ENCODE measurements at places on chromosomes 7 and 10.

DNA sequence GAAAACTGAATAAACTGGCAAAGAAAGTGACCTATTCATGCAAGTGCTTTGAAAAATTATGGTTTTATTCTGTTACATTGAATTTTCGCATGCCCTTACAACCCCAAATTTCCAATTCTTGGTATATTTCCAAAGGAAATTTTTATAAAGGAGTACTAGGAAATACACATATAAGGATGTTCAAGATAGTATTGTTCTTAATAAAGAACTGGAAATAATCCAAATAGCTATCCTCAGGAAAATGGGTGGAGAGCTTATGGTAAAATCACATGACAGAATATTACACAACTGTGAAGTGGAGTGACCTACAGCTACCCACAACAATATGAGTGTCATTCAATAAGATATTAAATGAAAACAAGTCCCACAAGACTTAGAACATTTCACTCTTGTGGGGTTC lies 138.9 kb upstream of the BMPER start:
- DNase-seq, result no peak

GRCh38 chr10:32409741-32410140 lies 36.2 kb upstream of the CCDC7 start:
- DNase-seq, result no peak

GRCh38 chr7:152568972-152569371 lies 107.0 kb downstream of the XRCC2 start:
- DNase-seq, result no peak

- no peak for DNase-seq
Observed at GRCh38 chr7:78769481-78770101, 683.9 kb downstream of the MAGI2 start.

- DNase-seq, result no peak
Observed at GRCh38 chr7:100476101-100476780, 2.8 kb downstream of the TSC22D4 start.

DNA sequence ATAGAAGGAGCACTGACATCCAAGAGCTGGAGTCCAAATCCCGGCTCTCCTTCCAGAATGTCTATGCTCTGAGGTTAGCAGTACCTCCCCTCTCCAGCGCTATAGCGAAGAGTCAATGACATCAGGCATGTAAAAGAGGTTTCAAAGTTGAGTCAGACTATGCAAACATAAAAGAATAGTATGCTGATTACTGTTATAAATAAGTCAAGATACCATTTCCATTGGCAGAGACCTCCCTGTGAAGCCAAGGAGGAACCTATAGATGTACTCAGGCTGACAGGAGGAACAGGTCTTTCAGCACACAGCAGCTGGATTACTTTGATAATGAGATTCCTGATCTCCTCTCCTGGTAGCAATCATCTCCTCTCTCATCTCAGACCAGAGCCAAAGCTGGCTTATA lies 103.9 kb upstream of the EFCAB10 start:
- no peak for DNase-seq

- DNase-seq, result no peak
Observed at GRCh38 chr7:80821771-80822319, 97.0 kb downstream of the SEMA3C start.

DNA sequence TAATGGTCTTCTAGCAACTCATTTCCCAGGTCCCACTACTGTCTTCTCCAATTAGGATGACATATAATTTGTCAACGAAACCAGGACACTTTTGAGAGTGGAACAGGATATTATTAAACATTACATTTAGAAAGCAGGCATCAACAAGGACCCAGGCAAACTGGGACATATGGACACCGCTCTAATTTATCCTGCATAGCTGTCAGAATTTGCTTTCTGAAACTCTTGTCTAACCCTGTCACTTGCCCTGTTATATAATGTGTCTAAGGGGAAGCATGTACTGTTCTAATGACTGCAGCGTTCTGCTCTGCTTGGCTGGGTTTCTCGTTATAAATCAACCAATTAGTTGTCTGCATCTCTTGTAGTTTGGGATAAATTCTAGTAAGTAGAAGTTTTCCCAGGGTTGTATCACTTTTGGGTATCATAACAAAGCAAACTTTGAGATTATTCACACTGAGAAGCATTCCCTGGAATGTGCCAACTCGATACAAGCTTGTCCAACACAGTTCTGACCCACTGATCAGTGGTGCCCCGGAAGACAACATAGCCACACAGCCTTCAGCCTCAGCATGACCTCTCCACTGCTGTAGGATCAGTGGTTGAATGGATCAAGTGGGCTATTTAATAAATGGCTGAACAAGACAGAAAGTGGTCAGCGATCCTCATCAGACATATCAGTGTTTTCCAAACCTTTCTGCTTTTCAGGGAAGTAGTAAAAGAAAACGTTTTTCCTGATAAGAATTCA lies 228.1 kb downstream of the KIF20B start:
- no peak for DNase-seq

DNA sequence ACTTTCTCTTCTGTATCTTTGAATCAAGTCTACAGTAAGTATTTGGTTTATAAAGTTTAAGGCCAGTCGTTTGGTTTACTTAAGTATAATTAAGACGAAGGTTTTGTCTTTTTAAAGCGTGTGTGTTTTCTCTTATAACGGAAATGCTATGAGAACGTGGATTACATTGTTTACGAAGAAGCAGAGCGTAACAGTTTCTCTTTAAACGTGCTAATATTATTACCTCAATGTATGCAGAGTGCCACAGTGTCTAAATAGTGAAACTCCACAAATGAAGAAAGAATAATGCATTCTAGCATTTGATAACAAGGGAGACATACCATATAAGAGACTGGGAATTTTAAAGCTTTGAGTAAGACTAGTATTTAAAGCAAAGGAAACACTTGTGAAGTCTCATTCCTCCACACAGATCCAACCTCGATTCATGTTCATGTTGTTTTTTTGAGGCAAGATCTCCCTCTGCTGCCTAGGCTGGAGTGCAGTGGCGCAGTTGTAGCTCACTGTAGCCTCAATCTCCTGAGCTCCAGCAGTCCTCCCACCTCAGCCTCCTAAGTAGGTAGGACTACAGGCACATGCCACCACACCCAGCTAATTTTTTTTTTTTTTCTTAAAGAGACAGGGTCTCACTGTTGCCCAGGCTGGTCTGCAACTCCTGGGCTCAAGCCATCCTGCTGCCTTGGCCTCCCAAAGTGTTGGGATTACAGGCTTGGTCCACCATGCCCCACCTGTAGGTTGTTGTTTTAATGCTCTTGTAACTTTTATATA lies 75.1 kb downstream of the ANKRD61 start:
- no peak for DNase-seq

DNA sequence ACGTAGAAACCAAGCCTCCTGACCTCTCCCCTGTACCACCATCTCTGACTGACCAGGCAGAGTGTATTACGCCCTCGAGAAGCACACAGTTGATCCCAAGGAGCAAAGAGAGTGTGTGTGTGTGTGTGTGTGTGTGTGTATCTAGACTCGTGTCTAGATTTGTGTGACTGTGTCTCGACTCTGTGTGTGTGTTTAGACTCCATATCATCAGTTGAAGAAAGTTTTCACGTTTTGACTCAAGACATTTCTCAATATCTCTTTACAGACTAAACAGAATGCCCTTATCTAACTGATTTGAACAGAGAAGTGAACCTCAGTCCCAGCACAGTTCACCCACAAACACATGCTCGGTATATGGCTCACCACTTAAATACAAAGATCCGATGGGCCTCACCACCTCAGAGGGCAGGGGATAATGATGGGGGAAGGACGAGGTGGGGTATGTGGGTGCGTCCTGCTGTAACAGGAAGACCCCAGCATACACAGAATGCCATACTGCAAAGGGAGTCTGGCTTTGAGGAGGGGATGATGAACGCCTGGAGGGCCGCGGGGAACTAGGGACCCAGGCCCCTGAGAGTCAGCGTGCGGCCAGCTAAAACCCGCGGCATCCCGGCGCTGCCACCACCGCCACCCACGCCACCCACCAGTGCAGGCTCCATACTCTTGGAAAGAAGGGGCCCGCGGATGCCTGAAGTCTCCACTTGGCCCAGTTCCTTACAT lies 780 bp downstream of the ALDH18A1 start:
- DNase-seq, result peak; percentile 45

GRCh38 chr7:37209195-37209594 lies 239.5 kb downstream of the ELMO1 start:
- DNase-seq, result no peak

- DNase-seq, result no peak
Observed at GRCh38 chr10:71771204-71771603, 2.1 kb downstream of the VSIR start.

GRCh38 chr10:60397792-60398191 lies 8.1 kb upstream of the ANK3 start:
- DNase-seq, result no peak

DNA sequence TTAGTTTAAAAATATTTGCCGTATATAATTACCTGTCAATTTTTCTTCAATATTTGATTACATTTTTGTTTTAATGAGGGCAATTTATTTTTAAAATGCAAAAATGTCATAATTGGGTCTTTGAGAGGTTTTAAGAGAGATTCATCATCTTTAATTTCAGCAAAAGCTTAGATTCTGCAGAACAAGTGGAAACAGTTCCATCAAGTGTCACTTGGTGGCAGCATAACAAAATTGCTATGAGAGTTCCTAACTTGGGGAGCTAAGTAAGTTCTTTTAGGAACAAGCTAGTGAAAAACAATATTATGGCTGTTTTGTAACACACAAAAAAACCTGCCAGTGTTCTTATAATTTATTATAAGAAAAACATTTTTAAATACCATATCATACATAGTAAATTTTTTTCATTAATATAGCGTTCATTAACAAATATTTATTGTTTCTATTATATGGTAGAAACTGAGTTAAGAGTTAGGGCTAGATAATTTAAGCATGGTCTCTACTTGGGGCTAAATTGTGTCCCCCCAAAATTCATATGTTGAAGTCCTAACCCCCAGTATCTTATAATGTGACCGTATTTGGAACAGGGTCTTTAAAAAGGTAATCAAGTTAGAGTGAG lies 155.2 kb downstream of the MAGI2 start:
- no peak for DNase-seq

DNA sequence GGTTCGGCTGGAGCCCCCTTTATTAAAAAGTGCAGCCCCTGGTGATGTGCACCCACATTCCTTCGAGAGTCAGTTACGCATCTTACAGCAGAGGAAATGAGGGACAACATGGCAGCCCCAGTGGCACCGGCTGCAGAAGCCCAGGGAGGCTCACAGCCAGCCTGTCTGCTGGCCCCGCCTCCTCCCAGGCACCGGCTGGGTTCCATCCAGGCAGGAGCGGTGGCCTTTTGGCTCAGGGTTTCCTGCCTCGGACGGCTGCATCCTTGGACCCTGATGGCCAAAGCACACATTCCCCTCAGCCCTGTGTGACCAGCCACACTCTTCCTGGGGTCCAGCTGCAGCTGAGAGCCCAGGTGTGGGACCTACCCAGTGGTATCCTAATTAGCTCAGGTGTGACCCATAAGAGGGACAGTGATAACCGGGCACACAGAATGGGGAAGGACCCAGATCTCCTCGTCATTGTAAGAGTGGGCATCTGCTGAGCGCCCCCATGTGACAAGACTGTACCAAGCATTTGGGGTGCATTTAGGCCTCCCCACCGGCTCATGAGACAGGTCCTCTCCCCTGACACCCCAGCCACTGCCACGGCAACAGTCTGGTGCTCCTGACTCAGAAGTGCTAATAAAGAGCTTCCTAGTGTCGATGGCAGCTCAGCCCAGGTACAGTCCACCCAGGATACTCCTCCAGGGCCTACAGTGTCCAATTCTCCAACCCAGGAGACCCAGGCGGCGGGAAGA lies 63.3 kb upstream of the CHST15 start:
- DNase-seq, result no peak

- DNase-seq, result no peak
Observed at GRCh38 chr10:51251110-51251509, 176.8 kb downstream of the PRKG1 start.

DNA sequence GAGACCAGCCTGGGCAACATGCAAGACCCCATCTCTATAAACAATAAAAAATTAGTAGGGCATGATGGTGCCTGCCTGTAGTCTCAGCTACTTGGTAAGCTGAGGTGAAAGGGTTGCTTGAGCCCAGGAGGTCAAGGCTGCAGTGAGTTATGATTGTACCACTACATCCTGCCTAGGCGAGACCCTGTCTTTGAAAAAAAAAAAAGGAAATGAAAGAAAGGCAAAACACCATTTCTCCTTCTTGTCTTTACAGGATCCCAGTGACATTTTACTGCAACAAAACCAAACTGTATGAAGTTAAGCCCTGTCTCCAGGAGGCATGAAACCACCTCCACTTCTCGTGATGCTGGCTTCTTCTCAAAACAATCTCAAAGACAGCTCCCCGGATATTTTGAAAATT lies 29.9 kb upstream of the PBLD start:
- DNase-seq, result no peak

- DNase-seq, result no peak
Observed at GRCh38 chr10:133166504-133166827, 6.4 kb downstream of the KNDC1 start.

DNA sequence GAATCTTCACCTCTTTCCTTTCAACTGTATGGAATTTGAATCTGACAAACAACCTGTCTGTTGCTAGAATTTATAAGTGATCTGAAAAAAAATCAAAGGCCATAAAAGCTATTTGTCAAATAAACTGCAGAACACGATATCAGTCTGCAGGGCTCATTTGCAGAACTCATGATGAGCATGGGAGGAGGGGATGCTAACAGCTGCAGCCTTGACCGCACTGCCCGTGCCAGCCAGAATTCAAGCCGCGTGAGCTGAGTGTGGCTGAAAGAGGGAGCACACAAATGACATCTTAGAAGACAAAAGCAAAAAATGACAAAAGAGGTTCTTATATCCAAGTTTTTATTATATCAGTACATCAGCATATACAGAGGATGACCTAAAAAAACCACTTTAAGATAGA lies 15.7 kb downstream of the LRRTM3 start:
- DNase-seq, result peak; percentile 51

GRCh38 chr10:13922586-13922985 lies 335.8 kb downstream of the PRPF18 start:
- no peak for DNase-seq

GRCh38 chr10:53276797-53277196 lies 504.2 kb upstream of the MBL2 start:
- no peak for DNase-seq

DNA sequence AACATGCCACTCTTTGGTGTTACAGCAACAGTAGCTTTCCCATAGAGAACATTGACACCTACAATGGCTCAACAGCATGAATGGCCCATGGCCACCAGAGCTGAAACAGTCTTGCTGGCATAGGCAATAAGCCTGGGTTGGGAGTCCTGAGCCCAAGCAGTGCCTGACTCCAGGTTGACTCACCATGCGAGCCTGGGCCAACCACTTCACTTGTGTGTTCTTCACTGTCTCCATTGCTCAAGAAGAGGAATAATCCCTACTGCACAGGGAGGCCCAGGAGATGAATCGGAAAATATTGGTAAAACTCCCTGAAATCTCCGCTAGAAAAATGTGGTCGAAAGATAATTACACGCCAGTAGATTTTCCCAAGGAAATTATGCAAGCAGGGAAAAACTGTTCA lies 89.2 kb upstream of the INHBA start:
- DNase-seq, result no peak

DNA sequence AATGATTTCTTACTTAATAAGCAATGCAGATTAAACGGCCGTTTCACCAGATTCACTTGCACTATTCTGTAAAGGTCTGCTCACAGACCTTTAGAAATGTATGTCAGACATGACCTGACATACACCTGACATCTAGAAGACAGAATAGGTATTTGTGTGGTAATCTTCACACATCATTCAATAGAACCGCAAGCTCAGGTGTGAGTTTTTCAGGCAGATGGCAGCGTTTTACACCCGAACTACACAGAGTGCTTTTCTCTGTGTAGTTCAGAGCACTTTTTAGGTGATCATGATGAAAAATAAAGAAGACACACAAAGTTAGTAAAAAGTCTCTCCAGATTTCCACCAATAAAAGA lies 63.2 kb downstream of the PRKCQ start:
- DNase-seq, result no peak
